NCI-H187 (cell line): ENCODE measurements at places on chromosomes 11 and 22.

- no peak for DNase-seq
These were observed 13.4 kb downstream of the SHANK2 start for GRCh38 chr11:71238941-71239340.

DNA sequence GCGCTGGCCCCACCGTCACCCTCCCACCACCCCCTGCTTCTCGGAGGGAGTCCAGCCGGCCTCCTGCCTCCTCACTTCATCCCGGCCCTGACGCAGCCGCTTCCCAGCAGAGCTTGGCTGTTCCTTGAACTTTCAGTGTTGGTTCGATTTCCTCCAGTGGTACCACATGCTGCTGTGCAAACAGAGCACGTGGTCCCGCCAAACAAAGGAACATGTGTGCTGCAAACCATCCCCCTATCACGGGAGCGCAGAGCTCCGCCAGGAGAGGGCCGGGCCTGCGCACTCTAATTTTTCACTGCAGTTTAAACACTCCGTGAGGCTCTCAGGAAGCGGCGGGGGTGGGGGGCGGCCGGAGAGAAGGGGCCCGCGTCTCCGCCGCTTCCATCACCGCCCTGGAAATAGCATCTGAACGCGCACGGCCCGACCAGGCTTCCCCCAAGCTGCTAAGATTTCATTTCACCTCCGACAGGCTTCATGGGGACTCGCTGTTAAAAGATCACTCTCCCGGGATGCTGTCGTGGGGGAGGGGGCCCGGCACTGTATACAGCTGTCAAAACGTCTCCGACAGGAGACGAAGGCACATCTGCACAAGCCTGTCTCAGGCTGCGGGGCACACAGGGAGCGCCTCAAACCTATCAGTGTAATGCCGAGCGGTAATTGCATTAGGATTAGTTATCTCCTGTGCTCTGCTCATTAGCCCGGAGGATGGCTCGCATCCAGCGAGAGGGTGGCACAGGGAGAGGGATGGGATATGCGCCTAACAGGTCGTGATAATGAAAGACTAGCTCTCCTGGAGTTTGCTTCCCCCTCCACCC, 269.9 kb upstream of the SORL1-AS1 start:
- peak; percentile 55 for DNase-seq

- no peak for DNase-seq
These were observed 199.2 kb upstream of the C11orf87 start for GRCh38 chr11:109222761-109223160.

GRCh38 chr11:36268337-36268985, 20.8 kb downstream of the COMMD9 start:
- DNase-seq = no peak

DNA sequence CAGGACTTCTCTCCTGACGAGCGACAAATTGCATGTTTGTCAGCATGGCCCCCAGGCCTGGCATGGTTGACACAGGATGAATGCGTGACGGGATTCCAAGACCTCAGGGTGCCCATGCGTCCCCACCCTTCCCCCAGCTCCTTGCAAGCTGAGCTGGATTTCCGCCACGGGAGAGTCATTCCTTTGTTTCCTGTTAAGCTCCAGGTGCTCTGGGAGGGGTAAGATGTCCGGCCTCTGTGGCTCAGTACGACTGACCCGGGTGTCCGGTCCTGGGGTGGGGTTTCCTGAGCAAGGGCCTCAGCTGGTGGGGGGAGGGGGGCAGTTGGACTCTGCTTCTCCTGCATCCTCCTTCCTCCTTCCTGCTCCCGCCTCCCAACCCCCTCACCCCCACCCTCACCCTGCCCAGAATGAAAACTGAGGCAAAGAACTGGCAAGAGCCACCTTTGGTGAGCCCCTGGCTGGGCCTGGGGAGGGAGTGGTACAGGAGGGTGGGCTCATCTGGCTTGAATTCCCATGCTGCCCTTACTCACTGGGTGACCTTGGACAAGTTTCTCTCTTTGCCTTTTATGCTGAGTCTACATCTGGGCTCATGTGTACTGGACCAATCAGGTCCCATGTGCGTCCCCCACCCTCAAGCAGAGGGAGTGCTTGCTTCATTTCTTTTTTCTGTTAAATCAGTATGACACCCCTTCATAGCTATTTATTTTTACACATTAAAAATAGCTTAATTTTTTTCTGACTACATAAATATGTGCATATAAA, 2.5 kb downstream of the CDC42EP2 start:
- DNase-seq = no peak

GRCh38 chr22:44697423-44698141, 4.4 kb upstream of the PRR5 start:
- DNase-seq = peak; percentile 2

DNA sequence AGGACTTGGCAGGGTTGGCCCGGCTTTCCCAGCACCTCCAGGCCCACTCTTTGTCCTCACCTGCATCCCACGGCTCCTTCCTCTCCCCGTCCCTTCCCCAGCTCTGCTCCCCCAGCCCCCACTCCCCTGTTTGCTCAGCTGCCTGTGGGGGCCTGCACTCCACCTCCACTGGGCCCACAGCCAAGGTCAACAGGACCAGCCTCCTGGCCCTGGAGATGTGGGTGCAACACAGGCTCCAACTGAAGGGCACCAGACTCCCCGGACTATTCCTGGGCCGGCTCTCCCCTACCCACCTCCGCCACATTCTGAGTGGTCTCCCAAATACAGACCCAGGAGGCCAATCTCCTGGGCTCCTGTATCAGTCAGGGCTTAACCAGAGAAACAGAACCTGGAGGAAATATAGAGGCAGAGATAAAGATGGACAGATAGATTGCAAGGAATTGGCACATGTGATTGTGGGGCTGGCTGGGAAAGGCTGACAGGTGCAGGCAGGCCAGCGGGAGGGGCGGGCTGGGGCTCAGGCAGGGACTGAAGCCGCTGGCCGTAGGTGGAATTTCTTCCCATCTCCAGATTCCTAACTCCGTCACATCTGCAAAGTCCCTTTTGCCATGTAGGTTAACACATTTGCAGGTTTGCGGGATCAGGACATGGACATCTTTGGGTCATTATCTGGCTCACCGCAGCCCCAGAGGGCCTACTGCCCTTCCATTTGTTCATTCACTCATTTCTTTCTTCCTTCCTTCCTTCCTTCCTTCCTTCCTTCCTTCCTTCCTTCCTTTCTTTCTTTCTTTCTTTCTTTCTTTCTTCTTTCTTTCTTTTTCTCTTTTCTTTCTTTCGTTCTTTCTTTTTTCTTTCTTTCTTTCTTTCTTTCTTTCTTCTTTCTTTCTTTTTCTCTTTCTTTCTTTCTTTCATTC, 45.8 kb upstream of the MYH9 start:
- peak; percentile 40 for DNase-seq

- DNase-seq = no peak
These were observed 11.2 kb upstream of the BID start for GRCh38 chr22:17785185-17786184.

GRCh38 chr22:25745341-25746011, 3.5 kb downstream of the MYO18B start:
- DNase-seq = no peak

DNA sequence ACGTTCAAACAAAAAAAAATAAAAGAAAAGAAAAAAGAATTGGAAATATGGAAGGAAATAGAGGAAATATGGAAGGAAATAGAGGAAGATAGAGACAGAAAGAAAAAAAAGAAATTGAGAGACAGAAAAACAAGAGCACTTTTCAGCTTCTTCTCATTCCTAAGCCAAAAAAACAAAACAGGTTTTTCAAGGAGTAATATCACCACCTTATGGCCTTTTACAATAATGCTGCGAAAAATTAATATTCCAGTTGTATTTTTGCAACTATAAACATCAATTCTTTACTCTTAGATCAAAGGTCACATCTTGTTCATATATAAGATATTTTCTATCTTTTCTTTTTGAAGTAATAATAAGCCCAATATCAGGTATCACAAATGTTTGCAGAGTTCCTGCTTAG, 328.3 kb downstream of the FAT3 start:
- no peak for DNase-seq

GRCh38 chr22:46075764-46076531, 74.4 kb upstream of the PPARA start:
- no peak for DNase-seq

DNA sequence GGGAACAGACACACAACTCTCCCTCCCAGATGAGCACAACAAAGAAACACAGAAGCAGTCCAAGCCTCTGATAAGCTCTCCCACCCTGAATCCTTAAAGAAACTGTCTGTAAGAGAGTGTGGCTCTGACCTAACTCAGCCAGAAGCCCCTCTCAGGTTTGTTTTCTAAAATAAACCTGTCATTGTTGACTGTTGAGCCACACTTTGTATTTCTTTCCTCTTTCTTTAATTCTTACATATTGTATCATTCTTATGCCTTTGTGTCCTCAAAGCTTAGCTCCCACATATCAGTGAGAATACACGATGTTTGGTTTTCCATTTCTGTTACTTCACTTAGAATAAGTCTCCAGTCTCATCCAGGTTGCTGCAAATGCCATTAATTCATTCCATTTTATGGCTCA, 7.8 kb upstream of the OR8D2 start:
- DNase-seq = no peak

- no peak for DNase-seq
These were observed 53.8 kb downstream of the SIK3 start for GRCh38 chr11:117044287-117045035.

DNA sequence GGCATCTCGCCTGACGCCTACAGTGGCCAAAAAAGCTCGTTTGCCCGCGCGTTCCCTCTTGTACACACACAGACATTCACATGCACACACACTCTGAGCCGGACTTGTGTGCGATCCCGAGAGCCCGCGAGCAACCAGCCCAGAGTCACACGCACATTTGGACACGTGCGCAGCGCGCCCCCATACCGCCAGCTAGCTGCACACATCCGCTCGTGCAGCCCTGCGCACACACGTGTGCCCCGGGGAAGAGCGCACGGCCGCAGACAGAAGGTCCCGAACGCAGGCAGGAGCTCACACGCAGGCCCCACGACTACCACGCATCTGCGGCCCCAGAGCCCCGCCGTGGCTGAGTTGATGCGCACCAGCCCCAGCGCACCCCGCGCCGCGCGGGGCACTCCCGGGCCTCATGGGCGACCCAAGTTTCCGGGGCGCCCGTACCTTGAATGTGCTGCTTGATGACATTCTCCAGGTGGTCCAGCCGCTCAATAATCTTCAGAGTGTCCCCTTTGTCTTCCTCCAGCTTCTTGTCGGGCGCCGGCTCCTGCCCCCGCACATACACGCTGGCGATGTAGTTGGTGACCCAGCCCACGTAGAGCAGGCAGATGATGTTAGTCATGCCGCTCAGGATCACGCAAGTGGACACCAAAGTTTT, 758 bp downstream of the GALNT18 start:
- DNase-seq = no peak

- no peak for DNase-seq
These were observed 4.2 kb upstream of the MPEG1 start for GRCh38 chr11:59216641-59217564.

GRCh38 chr11:63564056-63564774, 1.0 kb upstream of the PLAAT2 start:
- peak; percentile 39 for DNase-seq

DNA sequence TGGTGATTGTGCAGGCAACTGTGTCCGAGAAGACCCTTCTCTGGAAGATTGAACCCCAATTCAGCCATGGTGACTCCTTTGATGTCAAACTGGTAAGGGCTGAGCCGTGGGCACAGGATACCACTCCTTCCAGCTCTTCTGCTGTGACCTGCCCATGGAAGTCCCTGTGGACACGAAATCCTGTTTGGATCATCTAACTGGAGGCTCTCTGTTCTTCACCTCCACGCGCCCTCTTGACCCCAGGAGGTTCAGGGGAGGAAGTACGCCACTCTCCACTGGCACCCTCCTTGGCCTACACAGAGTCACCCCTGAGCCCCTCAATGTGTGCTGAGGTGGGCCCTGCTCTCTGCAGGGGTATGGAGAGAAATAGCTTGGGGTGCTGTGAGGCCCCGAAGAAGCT, 810 bp downstream of the ISX start:
- DNase-seq = no peak

DNA sequence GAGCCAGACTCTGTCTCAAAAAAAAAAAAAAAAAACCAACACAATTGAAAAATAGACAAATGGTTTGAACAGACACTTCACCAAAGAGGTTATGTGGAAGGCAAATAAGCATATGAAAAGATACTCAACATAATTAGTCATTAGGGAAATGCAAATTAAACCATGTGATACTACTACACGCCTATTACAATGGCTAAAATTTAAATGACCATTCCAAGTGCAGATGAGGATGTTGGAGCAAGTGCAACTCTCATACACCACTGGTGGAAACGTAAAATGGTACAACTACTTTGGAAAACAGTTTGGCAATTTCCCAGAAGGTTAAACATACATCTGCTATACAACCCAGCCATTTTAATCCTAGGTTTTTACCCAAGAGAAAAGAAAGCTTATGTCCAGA, 24.3 kb downstream of the EIF4ENIF1 start:
- DNase-seq = no peak

DNA sequence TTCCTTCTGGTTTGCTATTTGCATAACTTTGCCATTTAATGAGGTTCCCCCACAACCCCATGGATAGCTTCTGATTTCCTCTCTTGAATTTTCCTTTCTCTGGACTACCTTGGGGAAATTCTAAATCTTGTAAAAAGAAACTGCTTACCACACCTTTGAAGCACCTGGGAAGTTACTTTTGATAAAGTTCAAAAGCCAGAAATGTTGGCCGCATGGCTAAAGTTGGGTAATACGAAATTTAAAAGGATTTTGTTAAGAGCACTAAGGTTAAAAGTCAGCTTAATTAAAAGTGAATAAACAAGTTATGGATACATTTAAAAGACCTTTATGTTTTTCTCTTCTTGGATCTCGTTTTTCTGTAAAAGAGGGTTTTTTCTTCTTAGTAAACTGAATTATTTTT, 5.5 kb downstream of the CASP4 start:
- DNase-seq = no peak

DNA sequence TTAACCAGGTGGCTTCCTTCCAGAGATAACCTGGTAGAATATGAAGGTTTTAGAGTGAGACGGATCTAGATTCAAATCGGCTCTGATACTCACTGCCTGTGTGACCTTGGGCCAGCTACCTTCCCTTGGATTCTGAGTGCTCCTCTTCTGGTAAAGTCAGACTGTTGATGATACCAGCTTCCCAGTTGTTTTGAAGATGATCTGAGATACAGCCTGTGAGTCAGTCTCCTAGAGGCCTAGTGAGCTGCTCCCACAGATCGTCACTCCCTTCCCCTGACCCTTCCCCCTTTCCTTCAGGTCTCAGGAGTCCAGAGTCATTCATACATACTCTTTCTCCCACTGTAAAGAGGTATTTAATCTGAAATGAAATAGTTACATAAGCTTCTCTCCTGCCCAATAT, 207.8 kb downstream of the GRIK4 start:
- no peak for DNase-seq

GRCh38 chr22:20228055-20228938, 39.8 kb downstream of the RTN4R start:
- no peak for DNase-seq

GRCh38 chr11:97229936-97230335, 840.1 kb downstream of the JRKL start:
- no peak for DNase-seq

- DNase-seq = no peak
These were observed 3.2 kb upstream of the KRTAP5-10 start for GRCh38 chr11:71562120-71562519.

DNA sequence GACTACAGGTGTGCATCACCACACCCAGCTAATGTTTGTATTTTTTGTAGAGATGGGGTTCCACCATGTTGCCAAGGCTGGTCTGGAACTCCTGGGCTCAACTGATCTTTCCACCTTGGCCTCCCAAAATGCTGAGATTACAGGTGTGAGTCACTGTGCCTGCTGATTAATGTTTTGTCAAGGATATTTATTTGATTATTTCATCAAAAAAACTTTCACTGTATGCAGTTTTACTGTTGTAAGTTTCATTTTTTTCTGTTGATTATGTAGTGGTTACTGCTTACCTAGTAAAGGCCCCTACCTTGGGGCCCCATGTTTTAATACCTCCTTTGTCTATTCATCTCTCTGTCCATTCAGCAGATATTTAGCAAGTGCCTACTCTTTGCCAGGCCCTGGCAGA, 16.7 kb upstream of the FAM168A start:
- DNase-seq = no peak
